A673 (cell line): ENCODE measurements at places on chromosomes 5 and 9. TPM values are rescaled to one million over a fixed set of nuclear protein-coding genes. Genes with fewer than 3 reads are reported as not detected.

DNA sequence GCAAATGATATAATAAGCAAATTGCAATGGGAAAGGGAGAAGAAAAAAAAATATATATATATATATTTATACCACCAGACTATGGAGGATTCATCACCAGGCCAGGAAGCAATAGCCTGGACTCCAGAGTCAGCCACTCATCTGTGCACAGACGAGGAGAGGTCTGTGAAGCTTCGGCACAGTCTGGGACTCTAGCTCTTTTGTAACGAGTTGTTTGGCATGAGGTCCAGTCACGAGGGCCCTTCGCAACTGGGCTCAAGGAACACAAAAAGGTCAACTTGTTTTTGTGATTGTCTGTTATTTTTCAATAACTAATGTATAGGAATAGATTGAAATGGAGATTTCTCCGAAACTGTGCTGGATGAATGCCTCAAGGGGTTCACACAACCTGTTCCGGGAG, 14.7 kb upstream of the FGF1 start:
- no peak for DNase-seq

C5orf63 gene
- total RNA-seq: 2.2 and 5.4 TPM in 2 replicates

- DNase-seq: peak; percentile 16
Measured at GRCh38 chr5:157828944-157829639, 29.9 kb downstream of the CLINT1 start.

DNA sequence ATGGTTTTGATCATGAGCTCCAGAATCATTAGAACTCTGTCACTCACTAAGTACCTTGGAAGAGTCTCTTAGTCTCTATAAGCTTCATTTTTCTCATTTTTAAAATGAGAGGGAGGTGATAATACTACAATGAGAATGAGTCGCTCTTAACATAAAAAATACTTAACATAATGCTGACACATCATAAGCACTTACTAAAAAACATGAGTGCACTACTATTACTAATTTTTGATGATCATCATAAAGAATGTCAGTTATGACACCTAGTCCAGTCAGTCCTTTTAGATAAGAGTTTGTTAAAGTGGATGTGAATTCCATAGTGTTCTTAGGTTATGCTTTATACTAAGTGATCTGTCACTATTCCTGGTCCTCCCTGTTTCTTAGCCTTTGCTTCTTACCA, 200.4 kb upstream of the SLC24A2 start:
- no peak for DNase-seq
